ENCODE measurements at places on chromosomes 16 and 17.

DNA sequence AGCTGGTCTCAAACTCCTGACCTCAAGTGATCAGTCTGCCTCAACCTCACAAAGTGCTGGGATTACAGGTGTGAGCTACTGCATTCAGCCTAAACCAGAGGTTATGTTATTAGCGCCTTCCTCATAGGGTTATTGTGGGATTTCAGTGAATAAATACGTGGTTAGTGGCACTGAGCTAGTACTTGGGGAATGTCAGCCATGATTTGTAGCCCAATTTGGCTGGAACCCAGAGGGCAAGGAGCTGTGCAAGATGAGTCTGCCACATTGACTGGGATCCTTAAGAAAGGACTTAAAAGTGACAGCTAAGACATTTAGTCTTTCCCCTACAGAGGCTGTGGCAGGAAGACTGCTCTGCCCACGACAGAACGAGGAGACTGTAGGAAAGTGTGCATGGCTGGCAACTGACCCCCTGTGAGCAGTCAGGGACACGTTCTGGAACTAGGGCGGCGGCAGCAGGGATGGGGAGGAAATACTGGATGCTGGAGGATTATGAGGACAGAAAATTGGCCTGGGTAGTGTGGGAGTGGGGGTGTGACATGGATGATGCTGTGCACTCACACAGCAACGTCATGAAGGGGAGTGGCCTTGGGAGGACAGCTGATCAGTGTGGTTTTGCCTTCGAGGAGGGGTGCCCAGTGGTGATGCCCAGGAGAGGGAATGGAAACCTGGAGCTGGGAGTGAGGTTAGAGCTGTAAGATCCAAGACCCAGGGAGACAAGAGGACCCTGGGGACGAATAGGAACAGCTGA, 14.6 kb downstream of the ATP5PD start:
- DNase-seq: no peak

DNA sequence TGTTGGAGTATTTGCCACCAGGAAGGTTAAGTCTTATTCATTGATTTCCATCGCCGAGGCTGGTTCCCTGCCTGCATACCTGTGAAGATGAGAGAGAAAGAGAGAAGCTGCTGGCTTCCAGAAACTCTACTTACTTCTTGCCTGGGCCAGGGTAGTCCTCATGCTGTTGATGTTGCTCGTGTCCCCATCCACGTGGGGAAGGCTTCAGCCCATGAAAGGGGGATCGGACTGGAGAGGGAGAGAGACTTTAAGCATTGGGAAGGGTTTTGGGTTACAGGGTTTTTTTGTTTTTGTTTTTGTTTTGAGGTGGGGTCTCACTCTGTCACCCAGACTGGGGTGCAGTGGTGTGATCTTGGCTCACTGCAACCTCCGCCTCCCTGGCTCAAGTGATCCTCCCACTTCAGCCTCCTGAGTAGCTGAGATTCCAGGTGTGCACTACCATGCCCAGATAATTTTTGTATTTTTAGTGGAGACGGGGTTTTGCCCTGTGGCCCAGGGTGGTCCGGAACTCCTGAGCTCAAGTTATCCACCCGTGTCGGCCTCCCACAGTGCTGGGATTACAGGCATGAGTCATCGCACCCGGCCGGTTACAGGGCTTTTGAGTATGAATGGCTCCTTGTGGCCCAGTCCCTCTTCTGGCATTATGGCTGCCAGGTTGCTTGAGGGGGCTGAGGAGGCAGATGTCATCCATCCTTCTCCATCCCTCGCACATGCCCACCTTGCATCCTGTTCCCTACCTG, 26.6 kb downstream of the ITGB3 start:
- no peak for DNase-seq

- no peak for DNase-seq
These were observed 823 bp upstream of the ZNF469 start for GRCh38 chr16:88381820-88382451.

- DNase-seq: no peak
These were observed 2.7 kb downstream of the ALDOC start for GRCh38 chr17:28573966-28574480.

DNA sequence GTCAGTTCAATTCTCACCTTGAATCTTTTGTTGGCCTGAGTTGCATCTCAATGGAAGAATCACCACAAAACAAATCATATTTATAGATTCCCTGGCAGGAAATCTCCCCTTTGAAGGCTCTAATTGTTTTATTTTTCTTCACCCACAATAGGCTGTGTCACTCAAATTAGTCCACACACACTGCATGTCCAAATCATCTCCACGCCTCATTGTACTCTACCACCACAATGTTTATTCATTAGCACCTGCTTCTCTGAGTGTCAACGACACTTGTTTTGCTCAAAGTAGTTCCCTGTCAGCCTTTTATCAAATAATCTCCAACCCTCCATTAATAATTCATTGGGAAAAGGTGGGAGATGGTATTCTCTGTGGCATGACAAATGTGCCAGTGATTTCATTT, 164.3 kb downstream of the ABCC12 start:
- DNase-seq: no peak

- no peak for DNase-seq
These were observed 10.6 kb upstream of the RFFL start for GRCh38 chr17:35073991-35074627.

DNA sequence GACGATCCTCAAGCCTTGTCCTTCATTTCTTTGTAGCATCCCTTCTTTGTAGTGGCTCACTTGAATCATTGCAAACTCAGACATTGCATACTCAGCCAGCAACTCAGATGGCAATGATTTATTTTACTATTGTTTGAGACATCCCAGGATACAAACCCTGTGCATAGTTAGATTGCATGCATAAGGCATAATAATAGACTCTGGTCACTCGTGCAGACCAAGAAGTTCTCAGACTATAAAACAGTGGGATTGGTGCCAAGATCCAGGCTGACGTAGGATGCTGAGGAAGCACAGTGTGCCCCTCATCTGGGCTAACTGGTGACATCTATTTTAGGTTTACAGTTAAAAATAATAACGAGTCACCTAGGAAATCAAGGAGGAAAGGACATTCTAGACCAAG, 142.3 kb downstream of the PMP22 start:
- no peak for DNase-seq

GRCh38 chr17:59437791-59438281, 106.4 kb downstream of the YPEL2 start:
- no peak for DNase-seq

GRCh38 chr17:8668176-8668740, 37.7 kb upstream of the MYH10 start:
- no peak for DNase-seq

DNA sequence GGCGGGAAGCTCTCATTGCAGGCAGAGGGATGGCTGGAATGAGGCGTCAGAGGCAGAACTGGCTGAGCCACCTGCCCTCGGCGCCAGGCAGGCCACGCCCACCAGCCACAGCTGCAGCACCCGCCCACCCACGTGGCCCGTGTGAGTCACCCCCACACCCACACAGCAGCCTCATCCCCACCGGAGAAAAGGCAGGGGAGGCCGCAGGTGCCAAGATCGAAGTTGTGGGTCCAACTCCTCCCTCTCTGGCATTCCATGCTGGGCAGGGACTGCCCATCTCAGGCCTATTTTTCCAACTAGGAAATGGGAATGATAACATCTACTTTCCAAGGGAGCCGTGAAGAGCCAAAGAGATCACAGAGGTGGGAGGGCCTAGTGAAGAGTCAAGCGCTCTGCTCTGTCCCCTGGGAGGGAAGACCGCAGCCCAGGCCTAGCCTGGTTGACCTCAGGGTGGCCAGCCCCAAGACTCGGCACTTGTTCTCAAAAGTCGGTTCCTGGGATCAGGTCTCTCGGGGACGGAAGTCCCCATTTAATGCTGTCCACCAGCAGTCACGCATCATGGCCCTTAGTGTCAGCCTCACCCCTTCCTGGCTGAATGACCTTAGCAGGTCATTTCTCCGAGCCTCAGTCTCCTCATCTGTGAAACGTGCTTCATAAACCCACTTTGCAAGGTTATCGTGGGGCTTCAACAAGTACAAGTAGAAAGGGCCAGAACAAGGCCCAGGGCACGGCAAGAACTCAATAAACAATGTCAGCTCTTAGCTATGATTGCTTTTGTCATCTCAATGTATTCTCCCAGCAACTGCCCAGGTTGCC, at the start of gene TRPV3:
Gene TRPV3 (minus strand): TSS at position 45 of the 816 bp plus-strand sequence. CDS start 2,962 bp downstream, outside the sequence.
- no peak for DNase-seq

- no peak for DNase-seq
These were observed 42.2 kb downstream of the TIMM22 start for GRCh38 chr17:1039123-1039507.

GRCh38 chr17:58318627-58319172, 9.9 kb downstream of the TSPOAP1 start:
- no peak for DNase-seq

GRCh38 chr17:20026960-20027359, 17.8 kb downstream of the SPECC1 start:
- no peak for DNase-seq

DNA sequence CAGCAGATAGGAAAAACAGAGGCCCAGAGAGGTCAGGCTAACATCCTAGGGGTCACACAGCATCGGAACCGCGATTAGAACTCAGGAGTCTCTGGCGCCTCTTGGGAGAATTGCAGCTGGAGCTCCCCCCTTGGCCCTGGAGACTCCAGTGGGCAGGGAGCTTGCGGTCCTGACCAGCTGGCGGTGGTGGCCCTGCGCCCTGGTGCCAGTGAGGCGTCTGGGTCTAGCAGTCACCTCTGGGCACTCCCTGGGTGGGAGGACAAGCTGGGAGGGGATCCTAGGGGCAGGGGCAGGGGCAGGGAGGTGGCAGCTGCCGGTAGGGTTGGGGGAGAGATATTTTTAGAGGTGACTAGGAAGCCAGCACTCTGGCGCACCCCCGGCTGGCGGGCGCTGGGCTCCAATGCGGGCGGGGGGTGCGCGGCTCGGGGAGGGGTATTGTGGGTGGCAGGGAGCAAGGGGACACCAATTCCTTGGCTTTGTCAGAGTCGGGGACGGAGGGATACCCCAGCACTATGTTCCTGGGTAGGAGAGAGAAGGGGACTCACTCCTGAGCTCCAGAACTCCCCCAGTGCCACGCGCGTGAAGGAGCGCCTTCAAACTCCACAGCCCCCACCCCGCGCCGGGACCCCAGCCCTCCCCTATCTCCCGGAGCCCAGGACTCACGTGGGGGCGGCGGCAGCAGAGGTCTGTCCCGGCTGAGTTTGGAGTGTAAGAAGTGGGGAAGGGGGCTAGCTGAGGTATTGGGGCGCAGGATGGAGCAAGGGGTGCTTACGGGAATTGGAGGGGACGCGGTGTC, 584 bp downstream of the PHOSPHO1 start:
- DNase-seq: no peak

Data from activated CD8-positive, alpha-beta memory T cell treated with anti-CD3 and anti-CD28 coated beads for 1 hour (primary cell).